ENCODE measurements at places on chromosomes 3 and 15.

GRCh38 chr3:43894176-43895049, 203.7 kb downstream of the ABHD5 start:
- peak; percentile 51 for DNase-seq

DNA sequence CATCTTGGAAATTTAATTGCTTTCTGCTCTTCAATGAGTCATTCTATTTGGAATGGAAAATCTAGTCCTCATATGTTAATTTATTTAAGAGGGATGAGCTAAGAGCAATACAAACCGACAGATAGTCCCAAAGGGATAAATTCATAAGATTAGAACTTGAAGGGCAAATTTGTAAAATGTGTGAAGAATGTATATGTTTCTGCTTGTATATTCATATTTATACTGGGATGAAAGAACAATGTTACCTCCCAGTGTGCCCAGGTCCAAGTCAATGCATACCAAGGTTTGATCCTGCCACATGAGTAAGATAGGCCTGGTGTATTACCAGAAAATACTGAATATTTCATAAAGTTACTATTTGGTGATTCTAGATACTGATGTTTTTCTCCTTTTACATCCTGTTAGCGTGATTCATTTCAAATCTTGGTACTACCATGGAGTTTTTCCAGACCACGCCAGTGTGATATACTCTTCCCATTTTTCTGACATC, 255.6 kb upstream of the SEMA6D start:
- DNase-seq: no peak

DNA sequence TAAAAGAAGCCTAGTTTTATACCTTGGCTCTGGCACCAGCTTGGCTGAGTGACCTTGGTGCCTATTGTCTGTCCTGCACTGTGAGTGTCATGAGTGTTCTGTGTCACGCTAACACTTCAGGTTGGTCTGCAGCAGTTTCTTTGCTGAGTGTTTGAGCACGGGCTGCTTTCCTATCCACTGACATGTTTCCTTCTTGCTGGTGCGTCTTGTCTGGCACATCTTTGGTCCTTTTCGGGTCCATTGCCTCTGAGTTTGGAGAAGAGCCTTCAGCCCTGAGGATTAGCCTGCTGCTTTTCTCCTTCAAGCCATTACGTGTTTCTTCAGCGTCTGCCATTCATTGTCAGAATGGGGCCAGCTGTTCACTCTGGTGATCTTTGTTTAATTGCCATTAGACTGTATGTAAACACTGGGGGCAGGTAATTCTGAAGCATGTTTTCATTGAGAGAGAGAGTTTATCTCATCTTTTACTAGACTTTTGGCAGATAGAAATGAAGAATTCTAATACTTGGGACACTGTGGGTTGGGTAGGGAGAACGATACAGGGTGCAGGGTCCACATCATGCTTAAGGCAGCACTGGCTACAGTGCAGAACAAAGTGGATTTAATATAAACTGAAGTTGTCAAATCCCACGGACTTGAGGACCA, 55.5 kb downstream of the LRRC28 start:
- DNase-seq: no peak

DNA sequence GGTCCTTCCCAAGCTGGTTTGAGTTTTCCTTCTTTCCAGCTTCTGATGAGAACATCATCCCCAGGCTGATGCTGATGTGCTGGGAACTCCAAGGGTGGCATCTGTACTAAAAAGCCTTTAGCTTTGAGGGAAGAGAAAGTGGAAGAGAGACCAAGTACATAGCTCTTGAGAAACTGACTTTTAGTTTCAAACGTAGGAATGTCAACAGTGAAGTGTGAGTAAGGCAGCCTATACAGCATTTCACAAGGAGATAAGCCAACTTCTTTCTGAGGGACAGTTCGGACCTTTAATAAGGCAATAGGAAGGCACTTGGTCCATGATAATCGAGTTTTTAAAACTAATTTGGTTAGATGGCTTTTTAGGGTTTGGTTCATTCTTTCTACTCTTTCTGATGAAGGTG, 53.7 kb downstream of the DLG1 start:
- no peak for DNase-seq

DNA sequence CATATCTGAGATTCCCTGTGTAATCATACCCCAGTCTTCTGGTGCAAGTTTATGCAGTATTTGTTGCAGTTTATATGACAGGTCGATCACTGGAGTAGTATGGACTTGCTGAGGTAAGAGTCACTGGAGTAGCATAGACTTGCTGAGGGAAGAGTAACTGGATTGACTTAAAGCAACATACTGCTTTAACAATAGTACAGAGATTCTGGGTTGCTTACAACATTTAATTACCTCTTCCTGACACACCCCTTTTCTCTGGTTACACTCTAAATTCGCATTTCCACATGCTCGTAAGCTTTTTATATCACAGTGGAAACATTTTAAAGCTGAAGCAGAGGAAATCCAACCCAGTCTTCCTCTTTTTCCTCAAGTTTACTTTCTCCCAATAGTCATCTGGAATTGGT, 11.8 kb downstream of the AAGAB start:
- no peak for DNase-seq

DNA sequence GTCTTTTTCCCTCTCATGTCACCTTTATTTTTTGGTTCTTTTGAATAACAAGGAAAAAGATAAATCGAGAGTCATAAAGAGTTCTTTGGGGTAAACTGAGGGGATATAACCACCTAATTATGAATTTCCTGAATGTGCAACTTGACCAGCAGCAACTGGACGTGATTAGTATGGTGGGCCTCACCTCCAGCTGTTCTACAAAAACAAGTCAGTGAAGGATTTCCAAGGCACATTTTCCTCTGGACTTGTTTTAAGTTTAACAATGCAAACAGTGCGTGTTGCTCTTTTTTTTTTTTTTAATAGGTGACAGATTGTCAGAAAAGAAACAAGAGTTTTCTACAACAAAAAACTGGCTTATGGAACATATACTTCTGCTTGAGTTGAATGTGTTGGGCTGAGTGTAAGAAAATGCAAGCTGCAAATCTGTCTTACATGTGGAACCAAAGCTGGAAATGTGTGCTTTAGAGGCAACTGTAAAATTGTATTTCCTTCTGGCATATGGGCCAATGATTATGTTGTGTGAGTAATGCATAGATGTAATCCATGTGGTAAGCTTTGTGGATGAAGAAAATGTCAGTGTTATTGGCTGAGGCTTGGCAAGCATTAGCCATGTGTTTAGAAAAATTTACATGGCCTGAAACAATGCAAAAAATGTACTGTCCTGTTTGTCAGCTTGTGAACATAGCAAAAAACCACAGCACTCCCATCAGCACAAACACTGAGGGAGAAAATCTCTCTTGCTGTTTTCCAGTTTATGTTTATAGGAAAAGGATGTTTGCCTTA, 44.5 kb upstream of the FNDC3B start:
- no peak for DNase-seq

GRCh38 chr3:49279376-49279775, 2.3 kb upstream of the C3orf62 start:
- DNase-seq: no peak

DNA sequence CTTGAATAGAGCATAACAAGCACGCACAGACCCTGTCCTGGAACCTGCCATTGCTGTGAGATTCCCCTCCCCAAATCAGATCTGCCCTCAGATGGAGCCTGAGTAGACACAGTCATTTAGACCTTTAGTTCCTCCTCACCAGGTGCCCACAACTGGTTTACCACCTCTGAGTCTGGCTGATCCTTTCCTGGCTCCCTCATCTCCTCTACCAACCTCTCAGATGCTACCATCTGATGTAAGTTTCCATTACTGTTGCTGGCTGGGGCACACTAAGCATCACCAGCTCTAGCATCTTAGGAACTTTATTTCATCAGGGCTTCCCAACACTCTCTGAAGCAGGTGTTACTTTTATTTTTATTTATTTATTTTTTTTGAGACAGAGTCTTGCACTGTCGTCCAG, 288.3 kb downstream of the TLE3 start:
- DNase-seq: no peak

GRCh38 chr15:31080591-31081014, 20.9 kb downstream of the TRPM1 start:
- peak; percentile 50 for DNase-seq

GRCh38 chr15:42084465-42085235, 9.7 kb downstream of the PLA2G4D start:
- peak; percentile 57 for DNase-seq

Data from stimulated activated naive CD8-positive, alpha-beta T cell treated with anti-CD3 and anti-CD28 coated beads, Interleukin-15, Interleukin-2, amounts not matched to agents 100 U/mL and 50 U/mL, for 24 hours (primary cell).